ENCODE measurements at places on chromosomes 3 and 15.

- no peak for DNase-seq
These were observed 42.1 kb downstream of the OXSR1 start for GRCh38 chr3:38207254-38208003.

DNA sequence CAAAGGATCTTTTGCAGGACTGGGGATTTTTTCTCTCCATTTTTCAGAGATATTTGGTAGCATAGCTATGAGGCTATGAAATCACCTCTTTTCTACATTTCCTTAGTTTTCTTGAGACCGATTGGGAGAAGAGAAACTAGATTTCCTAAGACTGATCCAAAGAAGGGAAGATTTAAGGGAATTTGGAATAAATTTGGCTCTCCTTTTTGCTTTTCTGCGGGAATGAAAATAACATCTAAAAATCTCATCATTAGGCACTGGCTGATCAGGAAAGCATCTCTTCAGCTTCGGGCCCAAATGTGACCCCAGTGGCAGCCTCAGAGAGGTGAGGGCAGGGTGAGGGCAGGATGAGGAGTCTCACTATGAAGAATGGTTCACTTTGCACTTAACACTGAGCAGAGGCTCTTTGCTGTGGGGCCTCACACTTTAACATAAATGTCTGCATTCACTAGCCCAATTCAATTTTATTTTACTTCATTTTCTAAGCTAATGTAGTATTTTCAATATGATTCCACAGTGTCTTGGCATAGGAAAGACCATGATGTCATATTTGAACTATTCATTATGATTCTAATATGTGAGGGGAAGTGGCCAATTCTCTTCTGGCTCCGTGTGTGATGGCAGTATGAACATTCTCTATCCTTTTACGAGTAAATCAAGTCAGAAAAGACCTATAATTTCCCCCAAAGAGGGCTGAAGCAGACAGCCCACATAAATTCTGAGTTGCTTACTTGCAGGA is 193.2 kb downstream of the MEX3B start:
- no peak for DNase-seq

- no peak for DNase-seq
These were observed 571.8 kb downstream of the ZPLD1 start for GRCh38 chr3:103006526-103007183.

GRCh38 chr3:178684881-178685590 is 148.8 kb downstream of the KCNMB2 start:
- DNase-seq, result no peak

GRCh38 chr3:197149-197827 is 725 bp downstream of the CHL1 start:
- DNase-seq, result no peak

DNA sequence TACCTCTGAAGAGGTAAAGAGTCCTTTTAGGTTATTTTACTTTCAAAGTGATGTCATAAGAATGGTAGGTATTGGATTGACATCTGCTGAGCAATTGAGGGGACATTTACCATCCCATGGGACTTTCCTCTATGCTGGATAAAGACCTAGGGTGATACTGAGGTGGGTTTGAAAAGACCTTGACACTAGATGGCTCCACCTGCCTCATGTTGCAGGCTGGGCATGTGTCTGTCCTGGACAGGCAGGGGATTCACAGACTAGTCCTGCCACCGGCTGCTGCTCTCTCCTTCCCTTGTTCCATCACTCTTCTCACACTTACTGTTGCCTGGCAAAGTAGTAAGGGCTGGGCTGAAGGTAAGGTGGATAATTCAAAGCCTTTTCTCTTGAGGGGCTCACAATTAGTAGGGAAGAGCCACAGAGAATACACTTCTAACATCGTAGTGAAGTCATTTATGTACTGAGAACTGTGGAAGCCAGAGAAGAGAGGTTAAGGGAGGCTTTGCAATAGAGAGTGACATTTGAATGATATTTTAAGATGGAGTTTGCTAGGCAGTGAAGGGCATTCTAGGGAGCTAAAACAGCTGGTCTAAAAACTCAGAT is 27.7 kb downstream of the TRAK1 start:
- DNase-seq, result no peak

DNA sequence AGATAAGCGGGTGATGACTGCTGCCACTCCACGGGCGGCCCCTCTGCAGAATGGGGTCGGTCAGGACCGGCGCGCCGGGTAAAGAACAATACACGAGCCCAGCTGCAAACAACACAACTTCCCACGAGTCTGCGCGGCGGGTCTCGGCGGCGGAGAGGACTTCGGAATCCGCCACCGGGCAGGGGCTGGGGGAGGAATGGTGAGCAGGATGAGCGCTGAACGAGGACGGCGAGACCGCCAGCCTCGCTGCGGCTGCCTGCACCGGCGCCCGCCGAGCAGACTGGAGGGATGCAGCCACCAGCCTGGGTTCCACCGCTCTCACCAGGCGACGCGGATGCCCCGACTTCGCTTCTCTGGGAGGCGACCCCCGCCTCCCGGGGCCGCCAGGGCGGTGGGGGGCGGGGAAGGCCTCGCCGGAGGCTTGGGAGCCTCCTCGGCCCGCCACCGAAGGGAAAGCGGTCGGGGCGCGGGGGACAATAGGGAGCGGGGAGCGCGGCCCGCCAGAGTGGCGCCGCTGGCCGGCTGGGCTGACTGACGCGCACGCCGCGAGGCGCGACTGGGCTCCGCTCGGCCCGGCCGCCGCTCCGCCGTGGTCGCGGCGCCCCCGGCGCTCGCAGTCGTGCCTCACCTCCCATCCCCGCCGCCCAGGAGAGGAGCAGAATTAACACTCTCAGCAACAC is 515 bp downstream of the ADAM10 start:
- peak; percentile 42 for DNase-seq

GRCh38 chr3:47407896-47408838 is 27.3 kb downstream of the PTPN23 start:
- no peak for DNase-seq

- no peak for DNase-seq
These were observed at the start of gene KY for GRCh38 chr3:134650431-134651346. TSS of gene KY (minus strand) at chr3:134651022. CDS start at chr3:134650960, 62 bp downstream.

GRCh38 chr3:4939276-4939675 is 40.0 kb upstream of the BHLHE40 start:
- no peak for DNase-seq

DNA sequence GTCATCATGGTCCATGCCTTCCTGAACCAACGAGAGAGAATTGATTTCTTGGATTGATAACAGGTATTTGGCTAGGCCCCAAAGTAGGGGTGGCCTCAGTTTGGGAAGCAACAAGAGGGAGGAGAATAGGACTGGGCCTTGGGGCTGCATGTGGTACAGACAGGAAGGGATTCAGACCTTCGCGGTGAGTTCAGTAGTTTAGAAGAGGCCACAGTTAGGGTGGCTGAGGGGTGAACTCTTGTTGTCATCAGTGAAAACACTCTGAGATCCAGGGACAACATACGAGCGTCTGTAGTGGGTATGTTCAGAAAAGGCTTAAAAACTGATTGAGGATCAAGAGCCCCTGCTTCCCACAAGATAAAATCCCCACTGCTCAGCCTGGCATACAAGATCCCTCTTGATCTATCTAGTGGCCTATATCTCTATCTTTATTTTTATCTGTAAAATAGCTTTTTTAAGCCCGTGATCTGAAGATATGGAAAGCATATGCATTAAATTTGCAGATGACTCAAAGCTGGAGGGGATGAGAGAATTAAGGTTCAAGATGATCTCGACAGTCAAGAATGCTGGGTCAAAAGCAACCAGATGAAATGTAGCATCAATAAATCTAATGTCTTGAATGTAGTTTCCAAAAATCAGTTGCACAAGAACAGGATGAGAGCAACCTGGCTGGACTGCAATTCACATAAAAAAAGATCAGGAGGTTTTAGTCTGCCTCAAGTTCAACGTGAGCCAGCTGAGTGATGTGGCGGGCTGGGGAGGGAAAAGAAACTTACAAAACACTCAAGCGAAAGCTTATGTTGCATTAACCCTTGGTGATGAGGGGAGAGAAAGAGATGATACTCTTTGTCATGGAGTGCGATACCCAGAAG is 221.1 kb upstream of the TLE3 start:
- DNase-seq, result no peak

DNA sequence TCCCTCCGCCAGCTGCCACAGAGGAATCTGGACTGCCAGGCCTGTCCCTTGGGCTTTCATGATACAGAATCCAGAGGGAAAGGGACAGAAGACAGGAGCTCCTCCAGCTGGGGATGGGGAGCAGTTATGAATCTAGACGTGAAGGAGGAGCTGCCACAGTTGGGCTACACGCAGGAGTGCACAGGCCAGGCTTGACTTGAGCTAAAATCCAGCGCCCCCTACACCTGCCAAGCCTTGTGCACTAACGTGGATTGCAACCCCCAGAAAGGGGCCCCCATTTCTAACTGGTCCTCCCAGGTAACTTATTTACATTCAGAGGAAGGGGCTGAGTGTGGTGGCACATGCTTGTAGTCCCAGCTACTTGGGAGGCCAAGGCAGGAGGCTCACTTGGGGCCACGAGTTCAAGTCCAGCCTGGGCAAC is 14.3 kb downstream of the KLHL6 start:
- no peak for DNase-seq

DNA sequence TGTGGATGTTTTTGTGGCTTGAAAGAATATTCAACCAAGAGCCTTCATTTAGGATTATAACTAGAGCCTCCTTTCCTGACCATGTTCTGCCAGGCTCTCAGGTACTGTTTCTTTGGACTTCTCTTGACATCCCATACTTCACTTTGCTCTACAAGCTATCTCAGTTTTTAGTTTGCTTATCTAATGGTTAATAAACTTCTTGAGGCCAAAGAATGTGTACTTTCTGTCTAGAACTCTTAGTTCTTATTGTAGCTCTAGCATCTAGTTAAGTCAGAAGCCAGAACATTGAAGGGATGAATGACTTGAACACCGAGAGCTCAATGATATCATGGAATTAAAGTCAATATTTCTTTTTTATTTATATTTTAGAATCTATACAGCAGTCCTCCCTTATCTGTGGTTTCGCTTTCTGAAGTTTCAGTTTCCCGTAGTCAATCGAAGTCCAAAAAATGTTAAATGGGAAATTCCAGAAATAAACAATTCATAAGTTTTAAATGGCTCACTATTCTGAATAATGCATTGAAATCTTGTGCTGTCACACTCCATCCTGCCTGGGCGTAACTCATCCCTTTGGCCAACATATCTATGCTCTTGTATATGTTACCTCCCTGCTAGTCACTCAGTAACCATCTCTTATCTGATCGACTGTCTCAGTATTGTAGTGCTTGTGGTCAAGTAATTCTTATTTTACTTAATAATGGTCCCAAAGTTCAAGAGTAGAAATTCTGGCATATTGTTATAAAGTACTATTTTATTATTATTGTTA is 368.6 kb upstream of the RBMS3 start:
- DNase-seq, result no peak

- no peak for DNase-seq
These were observed 268.0 kb upstream of the ARRDC4 start for GRCh38 chr15:97692301-97693015.

DNA sequence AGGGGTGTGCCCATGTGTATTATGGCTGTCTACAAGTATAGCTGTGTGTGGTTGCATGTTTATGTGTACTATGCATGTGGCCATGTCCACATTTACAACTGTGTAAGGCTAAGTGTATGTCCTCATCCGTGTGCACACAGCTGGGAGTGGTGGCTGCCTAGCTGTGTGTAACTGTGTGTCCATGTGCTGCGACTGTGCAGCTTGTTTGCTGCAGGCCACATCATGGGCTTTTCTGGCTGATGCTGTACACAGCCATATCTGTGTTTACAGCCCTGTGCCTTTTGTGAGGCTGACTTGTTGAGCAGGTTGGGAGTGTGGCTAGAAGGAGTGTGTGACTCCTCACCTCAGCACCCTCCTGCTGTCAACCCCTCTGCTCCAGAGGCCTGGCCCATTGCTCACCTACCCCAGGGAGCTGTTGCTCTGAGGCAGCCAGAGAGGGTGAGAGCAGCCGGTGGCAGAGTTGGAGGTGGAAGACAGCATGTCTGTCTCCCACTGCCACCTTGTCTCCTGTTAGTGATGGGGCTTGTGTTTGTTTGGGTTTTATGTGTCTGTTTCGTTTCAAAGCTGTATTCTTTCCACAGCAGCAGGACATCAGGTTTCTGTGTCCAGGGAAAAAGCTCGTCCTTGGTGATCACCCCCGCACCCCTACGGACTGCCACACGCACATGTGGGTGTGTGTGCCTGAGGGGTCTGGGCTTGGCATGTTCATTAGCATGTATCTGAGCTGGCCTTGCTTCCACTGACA is 1.4 kb upstream of the GRM2 start:
- DNase-seq, result no peak

DNA sequence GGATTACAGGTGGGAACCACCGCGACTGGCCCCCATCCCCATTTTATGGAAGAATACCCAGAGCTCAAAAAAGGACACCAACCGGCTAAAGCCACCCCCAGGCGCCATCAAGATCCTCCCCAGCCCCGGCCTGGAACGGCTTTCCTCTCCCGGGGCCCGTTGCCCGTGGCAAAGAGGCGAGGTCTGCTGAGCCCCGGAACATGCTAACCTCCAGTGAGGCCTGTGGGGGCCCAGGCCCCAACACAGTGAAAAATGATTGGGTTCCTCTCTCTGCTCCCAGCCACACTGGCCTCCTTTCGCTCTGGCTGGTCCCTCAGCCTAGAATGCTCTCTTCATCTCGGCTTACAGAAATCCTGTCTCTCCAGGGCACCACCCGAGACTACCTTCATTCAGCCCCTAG is 46.5 kb upstream of the SMAD6 start:
- no peak for DNase-seq

DNA sequence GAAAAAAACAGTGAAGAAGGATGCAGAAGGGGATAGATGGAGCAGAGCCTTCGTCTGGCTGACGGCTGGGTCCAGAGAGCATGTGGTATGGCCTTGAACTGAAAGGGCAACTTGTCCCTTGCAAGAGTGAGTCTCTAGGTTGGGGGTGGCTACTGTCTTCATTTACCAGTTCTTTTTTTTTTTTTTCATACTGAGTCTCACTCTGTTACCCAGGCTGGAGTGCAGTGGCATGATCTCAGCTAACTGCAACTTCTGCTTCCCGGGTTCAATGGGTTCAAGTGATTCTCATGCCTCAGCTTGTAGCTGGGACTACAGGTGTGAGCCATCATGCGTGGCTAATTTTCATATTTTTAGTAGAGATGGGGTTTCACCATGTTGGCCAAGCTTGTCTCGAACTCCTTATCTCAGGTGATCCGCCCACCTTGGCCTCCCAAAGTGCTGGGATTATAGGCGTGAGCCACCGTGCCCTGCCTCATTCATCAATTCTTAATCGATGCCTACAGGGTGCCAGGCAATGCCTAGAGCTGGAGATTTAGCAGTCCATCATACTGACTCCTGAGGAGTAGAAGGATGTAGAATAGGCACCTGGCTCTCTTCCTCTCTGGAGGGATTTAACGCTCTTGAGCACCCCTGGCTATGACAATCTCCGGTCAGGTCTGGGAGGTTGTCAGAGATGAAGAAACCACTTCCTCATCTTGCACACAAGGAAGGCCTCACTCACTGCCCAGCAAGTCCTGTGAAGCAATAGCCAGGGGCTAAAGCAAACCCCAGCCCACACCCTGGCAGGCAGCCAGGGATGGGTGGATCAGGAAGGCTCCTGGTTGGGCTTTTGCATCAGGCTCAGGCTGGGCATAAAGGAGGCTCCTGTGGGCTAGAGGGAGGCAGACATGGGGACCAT is at the start of gene CAMP:
Gene CAMP, plus strand, starts transcription at position 880 of the 898 bp plus-strand sequence. Its CDS starts 17 bp downstream, at position 897.
- no peak for DNase-seq

DNA sequence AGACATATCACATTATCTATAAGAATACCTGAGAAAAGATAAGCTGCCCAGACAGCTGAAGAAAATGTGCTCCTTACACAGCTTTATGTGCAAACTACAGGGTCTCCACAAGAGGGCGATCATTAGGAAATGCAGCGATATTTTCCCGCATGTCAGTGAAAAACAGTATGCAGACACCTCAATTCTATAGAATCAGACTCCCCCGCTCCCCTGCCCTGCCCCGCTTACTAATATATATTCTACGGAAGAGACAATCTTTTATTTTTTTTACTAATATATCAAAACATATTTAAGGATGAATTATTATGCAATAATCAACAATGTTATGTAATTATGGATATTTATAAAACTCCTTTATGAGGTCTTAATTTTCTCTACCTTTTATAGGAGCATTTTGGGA is 681.3 kb downstream of the ROBO1 start:
- DNase-seq, result no peak
